ENCODE measurements at places on chromosomes 7 and 10. TPM values are rescaled to one million over a fixed set of nuclear protein-coding genes. Genes with fewer than 3 reads are reported as not detected.

The UNCX gene
- not detected for total RNA-seq

The CDHR1 gene
- total RNA-seq = under 0.01 TPM

The CYCS gene
- 21.5 TPM for total RNA-seq

The ATP6V0E2 gene
- 27.9 TPM for total RNA-seq

DNA sequence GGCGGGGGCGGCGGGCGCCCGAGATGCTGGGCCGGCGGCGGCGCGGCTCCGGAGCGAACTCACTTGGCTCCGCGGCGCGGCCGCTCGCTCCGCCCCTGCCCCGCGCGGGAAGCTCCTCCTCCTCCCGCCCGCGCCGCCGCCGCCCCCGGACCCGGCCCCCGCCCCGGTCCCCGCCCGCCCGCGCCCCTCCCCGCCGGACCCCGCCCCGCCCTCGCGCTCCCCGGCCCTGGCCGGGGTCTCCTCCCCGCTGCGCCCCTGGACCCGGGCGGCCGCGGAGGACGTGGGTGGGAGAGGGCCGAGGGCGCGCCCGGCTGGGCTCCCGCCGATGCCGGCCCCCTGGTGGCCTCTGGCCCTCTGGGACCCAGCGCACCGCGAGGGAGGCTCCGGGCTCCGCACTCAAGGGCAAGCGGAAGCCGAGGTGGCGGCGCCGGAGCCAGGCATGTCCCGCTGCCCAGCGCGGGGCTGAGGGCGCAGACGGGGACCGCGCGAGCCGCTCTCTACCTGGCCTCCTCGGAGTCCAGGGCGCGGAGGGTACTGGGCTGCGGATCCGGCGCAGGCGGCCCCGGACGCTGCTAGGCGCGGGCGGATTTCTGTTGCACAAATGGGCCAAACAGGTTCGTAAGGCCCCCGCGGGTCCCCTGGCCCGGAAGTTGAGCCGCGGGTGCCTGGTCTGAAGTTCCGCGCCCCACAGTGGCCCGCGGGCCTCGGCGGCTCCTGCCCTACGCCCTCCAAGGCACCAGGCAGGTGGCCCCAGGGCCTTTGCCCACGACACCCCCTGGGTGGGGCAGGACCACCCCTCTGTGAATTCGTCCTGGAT, at the start of gene TCERG1L:
Gene TCERG1L, minus strand, starts transcription at position 61 of the 817 bp plus-strand sequence. CDS start 86 bp downstream, outside the sequence.
- DNase-seq = peak; percentile 66

- DNase-seq = no peak
Observed at GRCh38 chr7:11228515-11228914, 254.8 kb downstream of the PHF14 start.

GRCh38 chr7:35286986-35287385, 33.1 kb upstream of the TBX20 start:
- no peak for DNase-seq

DNA sequence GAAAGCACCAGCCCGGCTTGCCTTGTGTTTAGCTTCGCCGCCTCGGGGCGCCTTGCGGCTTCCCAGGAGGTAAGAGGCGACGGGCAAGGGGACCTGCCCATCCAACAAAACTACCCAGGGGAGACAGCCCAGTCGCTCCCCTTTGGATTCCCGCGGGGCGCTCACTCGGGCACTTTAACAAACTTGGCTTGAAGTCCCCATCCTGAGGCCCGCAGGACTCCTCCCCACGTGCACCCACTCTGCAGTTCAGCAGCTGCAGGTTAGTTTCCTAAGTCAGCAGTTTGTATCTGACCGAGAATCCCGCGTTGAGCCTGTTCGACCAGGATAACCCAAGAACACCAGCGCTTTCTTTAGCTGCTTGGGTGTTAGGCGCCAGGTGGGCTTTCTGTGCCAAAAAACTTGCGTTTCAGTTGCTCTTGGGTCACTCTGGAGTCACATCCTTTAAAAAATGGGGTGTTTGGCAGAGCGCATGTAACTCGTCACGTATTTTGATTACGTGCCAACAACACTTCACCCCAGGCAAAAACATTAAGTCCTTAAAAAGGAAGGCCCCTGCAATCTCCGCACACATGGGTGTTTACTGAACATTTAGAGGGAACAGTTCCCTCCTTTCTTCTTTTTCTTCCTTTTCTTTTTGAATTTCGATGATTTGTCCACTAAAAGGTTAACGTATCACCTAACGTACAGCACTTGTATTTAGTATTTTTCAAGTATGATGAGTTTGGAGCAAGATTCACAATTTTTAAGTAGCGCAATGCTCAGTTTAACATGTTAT, 876 bp downstream of the DNAH11 start:
- DNase-seq = no peak

DNA sequence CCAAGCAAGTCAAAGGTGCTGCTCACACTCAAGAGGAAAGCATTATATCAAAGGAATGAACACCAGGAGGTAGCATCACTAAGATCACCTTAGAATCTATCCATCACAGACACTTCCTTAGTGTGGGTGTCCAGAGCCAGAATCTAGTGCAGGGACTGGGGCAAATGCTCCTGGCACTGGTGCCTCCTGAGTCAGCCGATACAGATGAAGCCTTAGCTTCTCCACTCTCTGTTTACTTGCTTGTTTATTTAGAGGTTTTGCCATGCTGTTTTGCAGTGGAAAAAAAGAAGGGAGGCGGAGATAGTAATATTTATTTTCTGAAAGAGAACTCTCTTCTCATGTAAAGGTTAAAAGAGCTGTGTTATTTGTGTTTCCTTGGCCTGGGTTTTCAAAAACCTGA, 303.1 kb downstream of the WDR11 start:
- no peak for DNase-seq

GRCh38 chr10:1774796-1775195, 37.5 kb upstream of the ADARB2 start:
- DNase-seq = no peak

- no peak for DNase-seq
Observed at GRCh38 chr7:55374213-55374612, 9.1 kb downstream of the LANCL2 start.

Data from osteoblast (primary cell).